ENCODE measurements at places on chromosomes 7 and 10. TPM values are rescaled to one million over a fixed set of nuclear protein-coding genes. Genes with fewer than 3 reads are reported as not detected.

The NSMCE4A gene
- total RNA-seq, result 41.1 TPM

The SAP25 gene
- 3.2 TPM for total RNA-seq

The SUN3 gene
- total RNA-seq, result not detected

GRCh38 chr10:87505366-87506111, 846 bp downstream of the MINPP1 start:
- peaks cover 8% of the 10 kb centered on the region for H3K4me1 ChIP-seq
- no peaks in the 10 kb centered on the region for H3K27me3 ChIP-seq
- H3K27ac ChIP-seq, result peak overlapping the region; percentile 82
- peak overlapping the region; percentile 87 for H3K4me3 ChIP-seq
- H3K36me3 ChIP-seq, result peaks cover 29% of the 10 kb centered on the region

The EBLN1 gene
- total RNA-seq, result 0.95 TPM

DNA sequence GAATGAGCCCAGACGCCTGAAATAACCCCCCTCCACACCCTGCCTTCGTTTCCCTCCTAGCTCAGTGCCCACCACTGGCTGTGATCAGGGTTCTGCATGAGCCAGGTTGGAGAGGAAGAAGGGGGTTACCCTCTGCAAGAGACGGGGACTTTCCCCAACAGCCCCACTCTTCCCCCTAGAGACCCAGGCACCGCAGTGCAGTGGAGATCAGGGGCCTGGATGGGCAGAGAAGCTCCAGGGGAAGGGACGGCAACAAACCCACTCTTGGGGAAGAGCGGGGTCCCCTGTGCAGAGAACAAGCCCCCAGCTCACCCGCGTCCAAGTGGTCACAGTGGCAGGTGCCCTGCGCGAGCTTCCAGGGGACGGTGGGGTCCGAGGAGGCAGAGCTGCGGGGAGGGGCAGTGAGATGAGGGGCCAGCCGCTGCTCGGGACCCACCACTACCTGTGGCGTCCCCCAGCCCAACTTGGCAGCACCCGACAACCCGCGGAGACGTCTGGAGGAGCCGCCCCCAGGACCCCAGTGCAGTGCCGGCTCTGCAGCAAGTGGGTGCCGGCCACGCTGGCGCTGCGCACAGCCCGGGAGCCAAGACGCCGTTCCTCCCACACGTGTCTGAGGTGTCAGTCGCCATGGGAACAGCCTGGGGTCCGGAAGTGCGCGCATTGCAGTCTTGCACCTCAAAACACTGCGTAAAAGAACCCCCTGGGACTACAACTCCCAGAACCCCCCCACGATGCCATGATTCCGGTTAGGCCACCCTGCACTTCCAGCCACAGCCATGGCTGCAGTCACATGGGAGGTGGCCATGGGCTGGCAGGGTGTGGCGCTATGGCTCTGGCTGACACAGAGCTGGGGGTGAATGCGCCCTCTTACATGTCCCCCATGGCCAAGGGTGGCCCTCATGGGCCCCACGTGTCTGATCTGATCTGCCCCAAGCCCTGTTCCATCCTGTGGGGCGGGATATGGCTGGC, 45.8 kb upstream of the WIPI2 start:
- H3K4me3 ChIP-seq, result no peak overlapping the region
- H3K27me3 ChIP-seq, result peaks cover 2% of the 10 kb centered on the region
- DNase-seq, result peak; percentile 30
- H3K27ac ChIP-seq, result no peak overlapping the region

The SFTPD gene
- total RNA-seq, result 0.29 TPM

DNA sequence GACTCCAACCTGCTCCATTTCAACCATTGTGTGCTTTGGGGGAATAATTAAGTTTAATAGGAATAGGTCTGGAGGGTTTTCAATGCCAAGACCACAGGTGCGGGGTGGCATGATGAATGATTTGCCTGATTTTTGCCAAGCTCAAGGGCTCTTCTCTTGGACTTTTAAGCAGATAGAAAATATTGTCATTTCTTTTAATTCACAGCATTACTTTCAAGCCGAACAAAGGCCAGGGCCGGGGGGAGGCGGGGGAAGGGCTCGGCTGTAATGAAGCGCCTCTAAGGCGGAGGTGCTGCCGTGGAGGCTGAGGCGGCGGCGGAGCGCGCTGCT, 6.5 kb downstream of the PTF1A start:
- no peaks in the 10 kb centered on the region for H3K36me3 ChIP-seq
- H3K4me3 ChIP-seq, result no peak overlapping the region
- no peak for DNase-seq
- H3K4me1 ChIP-seq, result no peaks in the 10 kb centered on the region

GRCh38 chr7:37440738-37441385, 7.8 kb downstream of the ELMO1 start:
- no peak for DNase-seq
- H3K36me3 ChIP-seq, result no peaks in the 10 kb centered on the region
- no peaks in the 10 kb centered on the region for H3K4me1 ChIP-seq
- peaks cover 11% of the 10 kb centered on the region for H3K27me3 ChIP-seq
- no peak overlapping the region for H3K27ac ChIP-seq

GRCh38 chr7:148211740-148212151, 378.8 kb upstream of the C7orf33 start:
- no peaks in the 10 kb centered on the region for H3K36me3 ChIP-seq
- no peaks in the 10 kb centered on the region for H3K4me1 ChIP-seq
- H3K27ac ChIP-seq, result no peak overlapping the region

DNA sequence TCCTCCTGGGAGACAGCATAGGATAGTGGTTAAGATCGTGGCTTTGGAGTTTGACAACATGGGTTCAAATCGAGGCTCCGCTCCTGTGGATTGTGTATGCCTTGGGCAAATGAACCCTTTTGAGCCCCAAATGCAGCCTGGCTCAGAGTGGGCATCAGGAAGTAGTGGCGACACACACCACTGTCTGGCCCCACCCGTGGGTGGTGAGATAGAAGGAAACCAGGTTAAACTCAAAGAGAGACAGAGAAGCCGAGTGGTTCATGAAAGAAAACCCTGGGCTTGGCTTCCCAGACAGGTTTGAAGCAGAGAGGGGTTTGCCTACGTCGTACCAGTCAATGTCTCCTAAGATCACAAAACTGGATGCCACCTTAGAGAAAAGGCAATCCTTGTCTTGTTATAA, 57.7 kb downstream of the PRTFDC1 start:
- no peak overlapping the region for H3K4me3 ChIP-seq
- peak overlapping the region; percentile 22 for H3K27ac ChIP-seq
- DNase-seq, result no peak
- no peaks in the 10 kb centered on the region for H3K36me3 ChIP-seq
- H3K27me3 ChIP-seq, result no peaks in the 10 kb centered on the region

- no peak for DNase-seq
- no peak overlapping the region for H3K4me3 ChIP-seq
- H3K36me3 ChIP-seq, result no peaks in the 10 kb centered on the region
- H3K27me3 ChIP-seq, result peaks cover 60% of the 10 kb centered on the region
- no peak overlapping the region for H3K27ac ChIP-seq
- H3K4me1 ChIP-seq, result peaks cover 8% of the 10 kb centered on the region
Measured at GRCh38 chr10:132847856-132848255, 61.9 kb upstream of the NKX6-2 start.

- H3K27me3 ChIP-seq, result no peaks in the 10 kb centered on the region
- peaks cover 46% of the 10 kb centered on the region for H3K36me3 ChIP-seq
- peak; percentile 89 for DNase-seq
- peaks cover 34% of the 10 kb centered on the region for H3K4me1 ChIP-seq
- peak overlapping the region; percentile 99 for H3K27ac ChIP-seq
Measured at GRCh38 chr10:123139521-123140163, 3.9 kb downstream of the HMX3 start.
